ENCODE measurements at places on chromosomes 2 and 18.

DNA sequence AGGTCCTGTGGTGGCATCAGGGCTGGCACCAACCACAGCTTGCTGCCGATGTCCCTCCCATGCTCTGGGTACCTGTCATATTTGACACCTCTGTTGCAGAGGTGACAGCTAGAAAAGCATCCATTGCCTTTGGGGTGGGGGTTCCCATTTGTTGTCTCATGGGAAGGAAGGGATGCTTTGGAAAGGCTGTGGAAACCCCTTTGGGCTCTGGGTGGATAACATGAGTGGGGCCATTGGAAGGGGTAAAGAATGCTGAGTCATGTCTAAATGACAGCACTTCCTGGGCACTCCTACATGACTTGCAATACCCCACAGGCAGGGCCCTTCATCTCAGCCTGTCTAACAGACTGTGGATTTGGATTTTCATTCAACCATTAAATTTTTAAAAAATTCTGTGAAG is 27.8 kb downstream of the CTIF start:
- DNase-seq: no peak

- no peak for DNase-seq
Observed at GRCh38 chr2:237563816-237564215, 2.6 kb upstream of the PRLH start.

GRCh38 chr2:114797942-114798341 is 355.5 kb downstream of the DPP10 start:
- no peak for DNase-seq

DNA sequence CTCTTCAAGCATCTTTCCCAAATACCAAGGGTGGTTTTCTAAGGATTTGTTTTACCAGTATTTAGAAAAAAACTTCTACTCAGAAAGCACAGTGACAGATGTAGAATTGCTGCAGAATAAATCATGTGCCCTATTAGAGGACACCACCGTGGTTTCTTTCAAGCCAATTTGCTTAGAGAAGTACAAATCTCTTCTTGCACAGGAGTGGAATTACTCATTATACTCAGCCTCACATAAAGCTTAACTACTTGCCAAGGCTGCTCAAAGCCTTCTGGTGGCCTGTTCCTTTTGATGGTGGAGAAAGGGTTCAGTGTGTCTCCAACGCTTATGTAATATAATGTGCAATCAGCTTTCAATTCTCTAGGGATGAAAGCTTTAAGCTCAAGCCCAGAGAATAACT is 66.5 kb upstream of the CTNNA2 start:
- no peak for DNase-seq

DNA sequence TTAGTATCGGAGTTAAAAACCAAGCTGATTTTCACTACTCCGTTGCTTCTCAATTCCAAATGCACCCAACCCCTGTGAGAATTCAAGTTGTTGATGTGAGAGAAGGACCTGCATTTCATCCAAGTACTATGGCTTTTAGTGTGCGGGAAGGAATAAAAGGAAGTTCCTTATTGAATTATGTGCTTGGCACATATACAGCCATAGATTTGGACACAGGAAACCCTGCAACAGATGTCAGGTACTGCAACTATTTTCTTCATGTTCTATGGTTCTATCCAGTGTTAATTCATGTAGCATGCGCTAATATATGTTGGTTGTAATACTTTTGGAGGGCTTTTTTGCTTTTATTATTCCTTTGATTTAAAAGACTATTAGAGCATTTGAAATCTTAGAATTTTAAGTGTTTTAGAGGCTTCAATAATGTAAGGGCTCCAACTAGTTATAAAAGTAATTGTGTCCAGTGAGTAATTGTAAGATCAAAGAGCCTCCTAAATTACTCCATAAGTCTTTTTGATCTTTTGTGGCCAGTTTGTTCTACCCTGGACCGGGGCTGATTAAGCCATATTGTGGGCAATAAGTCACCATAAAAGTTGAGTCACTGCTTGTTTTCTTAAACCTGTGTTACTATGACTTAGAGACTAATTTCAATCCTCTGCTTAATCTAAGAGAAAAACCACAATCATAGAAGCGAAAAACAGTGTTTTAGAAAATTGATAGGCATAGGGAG is 22.9 kb downstream of the DSG4 start:
- DNase-seq: no peak

- DNase-seq: no peak
Observed at GRCh38 chr18:8299054-8299980, 309.9 kb upstream of the RAB12 start.

DNA sequence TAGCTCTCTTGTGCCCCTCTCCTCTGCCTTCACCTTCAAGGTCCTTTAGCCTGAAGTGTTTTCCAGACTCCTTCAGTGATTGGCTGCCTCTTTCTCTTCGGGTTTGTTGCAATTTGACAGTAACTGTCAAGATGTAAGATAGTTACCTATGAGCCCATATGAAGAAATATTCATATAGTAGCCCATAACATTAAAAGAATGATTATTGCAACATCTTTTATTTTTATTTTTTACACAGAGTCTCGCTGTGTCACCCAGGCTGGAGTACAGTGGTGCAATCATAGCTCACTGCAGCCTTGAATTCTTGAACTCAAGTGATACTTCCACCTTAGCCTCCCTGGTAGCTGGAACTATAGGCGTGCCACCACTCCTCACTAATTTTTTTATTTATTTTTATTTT is 80.5 kb downstream of the FOXI3 start:
- no peak for DNase-seq

- DNase-seq: no peak
Observed at GRCh38 chr2:9099341-9099751, 95.9 kb upstream of the MBOAT2 start.

DNA sequence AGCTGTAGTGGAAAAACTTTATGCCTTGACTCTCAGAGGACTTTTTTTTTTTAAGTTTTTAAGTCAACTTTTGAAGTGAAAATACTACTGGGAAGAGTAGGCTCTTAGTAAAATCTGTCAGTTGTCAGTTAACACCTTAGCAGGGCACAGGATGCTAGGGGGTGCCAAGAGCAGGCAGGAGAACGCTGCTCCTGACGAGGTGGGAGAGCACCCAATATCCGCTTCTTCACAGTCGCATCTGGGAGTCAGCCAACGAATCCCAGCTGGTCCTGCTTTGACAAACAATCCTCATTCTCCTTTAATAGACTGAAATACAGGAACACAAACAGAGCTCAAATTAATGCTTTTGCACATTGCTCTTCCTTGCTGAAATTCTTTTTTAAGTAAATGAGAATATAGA is 709.5 kb upstream of the ACVR2A start:
- DNase-seq: no peak

- no peak for DNase-seq
Observed at GRCh38 chr2:88177556-88177955, 7.4 kb downstream of the THNSL2 start.

DNA sequence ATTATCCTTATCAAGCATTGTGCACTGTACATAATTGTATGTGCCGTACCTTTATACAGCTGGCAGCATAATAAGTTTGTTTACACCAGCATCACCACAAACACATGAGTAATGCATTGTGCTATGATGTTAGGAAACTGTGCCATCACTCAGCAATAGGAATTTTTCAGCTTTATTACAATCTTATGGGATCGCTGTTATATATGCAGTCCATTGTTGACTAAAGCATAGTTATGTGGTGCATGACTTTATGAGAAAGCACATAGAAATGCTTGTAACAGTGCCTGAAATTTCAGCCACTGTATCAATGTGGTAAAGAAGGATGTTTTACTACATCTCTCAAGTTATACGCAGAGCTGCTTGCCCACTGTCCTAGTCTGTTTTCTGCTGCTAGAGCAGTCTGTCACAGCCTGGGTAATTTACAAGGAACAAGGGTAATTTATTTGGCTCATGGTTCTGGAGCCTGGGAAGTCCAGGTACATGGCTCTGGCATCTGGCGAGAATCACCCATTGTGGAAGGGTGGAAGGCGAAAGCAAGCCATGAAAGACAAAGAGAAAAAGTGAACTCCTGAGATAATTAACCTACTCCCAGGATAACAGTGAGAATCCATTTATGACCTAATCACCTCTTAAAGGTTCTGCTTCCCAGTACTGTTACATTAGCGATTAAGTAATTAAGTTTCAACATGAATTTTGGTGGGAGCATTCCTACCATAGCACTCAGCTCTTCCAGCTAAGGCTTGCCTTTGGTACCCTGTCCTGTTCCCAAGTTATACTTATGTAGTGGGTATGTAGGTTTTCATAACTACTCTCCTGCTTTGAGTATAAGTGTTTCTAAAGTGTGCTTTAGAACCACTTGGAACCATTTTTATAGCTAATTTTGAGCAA is 4.6 kb downstream of the MAP3K20 start:
- DNase-seq: no peak

Data from stimulated activated CD4-positive, alpha-beta T cell treated with anti-CD3 and anti-CD28 coated beads, TNF-alpha, amount 100 ng/mL, for 4 hours (primary cell).